AG20443 (cell line): ENCODE measurements at places on chromosomes 6 and 20.

GRCh38 chr20:31594558-31595379, 10.3 kb upstream of the ID1 start:
- no peak for DNase-seq

GRCh38 chr6:109056661-109057060, 38.0 kb downstream of the SESN1 start:
- no peak for DNase-seq

DNA sequence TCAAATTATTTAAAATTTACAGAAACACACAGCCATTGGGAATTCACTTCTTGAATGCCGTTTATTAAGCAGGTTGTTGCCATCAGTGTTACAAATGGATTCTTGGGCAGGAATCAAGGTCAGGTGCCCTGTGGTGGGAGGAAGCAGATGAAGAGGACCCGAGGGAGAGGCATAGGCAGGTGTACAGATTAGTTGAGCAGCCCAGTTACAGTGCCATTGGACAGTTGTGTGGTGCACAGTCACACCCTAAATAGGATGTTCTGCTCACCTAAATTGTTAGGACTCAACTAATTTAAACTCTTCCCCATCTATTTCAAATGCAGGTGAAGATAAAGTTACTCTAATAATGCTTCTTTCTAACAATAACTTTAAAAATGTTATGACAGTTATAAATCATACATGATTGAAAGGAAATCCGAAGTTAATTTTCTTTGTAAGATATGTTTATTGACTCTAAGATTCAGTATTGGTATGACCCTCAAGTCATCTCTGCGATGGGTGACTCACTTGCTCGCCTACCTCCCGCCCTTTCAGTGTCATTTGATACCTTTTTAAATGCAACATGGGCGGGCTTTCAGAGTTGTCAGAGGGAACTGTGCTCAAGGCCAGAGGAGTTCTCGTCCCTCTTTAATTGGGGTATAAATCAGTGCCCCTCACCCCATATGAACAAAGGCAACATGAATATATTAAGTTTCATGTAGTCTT, 35.1 kb downstream of the DSE start:
- no peak for DNase-seq

DNA sequence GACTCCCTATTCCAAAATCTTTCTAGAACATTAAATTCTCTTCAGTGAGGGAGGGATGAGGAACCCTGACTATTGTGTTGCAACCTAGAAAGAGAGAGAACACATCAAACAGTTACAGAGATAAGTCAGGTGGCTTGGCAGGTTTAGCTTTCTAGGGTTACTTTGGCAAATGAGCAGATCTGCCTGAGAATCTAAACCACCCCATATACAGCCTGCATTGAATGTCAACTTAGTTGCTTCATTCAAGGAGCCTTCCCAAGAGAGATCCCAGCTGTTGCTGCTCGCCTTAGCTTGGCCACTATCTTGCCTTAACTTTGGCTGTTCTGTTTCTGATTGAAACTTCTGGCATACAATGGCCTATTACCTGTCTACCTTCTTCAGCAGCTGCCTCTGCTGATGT, 74.7 kb upstream of the TCF21 start:
- no peak for DNase-seq

DNA sequence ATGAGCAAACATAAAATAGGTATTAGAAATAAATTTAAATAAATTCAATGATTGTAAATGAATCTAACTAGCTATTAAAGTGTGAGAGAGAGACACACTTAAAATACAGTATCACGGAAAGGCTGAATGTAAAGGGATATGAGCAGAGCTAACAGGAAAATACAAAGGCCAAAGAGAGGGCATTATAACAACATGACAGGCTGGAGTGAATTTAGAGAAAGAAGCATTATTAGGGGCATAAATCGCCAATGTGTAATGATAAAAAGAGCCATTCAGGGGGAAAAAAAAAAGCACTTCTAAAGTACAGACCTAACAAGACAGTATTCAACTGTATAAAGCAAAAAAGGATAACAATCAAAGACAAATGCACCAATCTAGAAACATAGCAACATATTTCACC, 28.1 kb downstream of the DACT2 start:
- no peak for DNase-seq

- no peak for DNase-seq
These were observed 482.2 kb upstream of the RNF217 start for GRCh38 chr6:124479991-124480430.

DNA sequence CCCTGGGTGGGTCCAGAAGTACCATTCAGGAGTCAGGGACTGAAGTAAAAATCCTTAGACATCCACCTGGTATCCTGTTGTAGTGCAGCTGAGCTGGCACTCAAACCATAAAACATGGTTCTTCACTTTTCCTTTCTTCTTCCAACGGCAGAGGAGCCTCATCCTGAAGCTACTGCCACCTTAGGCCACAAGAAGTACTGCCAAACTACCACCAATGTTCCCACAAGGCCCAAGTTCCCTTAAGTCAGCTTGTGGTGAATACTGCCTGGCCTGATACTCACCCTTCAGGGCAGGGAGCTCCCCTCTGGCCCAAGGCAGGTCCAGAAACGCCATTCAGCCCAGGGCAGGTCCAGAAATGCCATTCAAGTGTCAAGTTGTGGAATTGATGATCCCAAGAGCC, 1053.4 kb upstream of the CITED2 start:
- DNase-seq = no peak
